ENCODE measurements at places on chromosomes 13 and 19. TPM values are rescaled to one million over a fixed set of nuclear protein-coding genes. Genes with fewer than 3 reads are reported as not detected.

DNA sequence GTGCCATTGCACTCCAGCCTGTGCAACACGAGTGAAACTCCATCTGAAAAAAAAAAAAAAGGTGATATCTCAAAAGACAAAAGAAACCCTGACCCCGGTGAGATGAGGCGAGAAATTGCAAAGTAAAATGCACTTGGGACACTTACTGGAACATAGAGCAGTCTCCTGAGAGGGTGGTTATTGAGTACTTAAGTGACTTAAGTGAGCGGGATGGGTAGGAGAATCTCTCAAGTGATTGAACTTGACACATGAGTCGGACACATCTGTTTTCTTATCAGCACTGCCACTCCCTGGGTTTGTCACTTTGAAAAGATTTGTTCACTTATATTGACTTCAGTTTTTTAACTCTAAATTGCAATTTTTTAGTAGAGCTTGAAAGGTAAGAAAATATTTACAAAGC lies 2.8 kb downstream of the ZNF429 start:
- H3K36me3 ChIP-seq = no peaks in the 10 kb centered on the region
- no peaks in the 10 kb centered on the region for H3K27me3 ChIP-seq
- DNase-seq = no peak
- H3K27ac ChIP-seq = no peak overlapping the region

- no peaks in the 10 kb centered on the region for H3K27me3 ChIP-seq
- no peak overlapping the region for H3K4me3 ChIP-seq
- H3K36me3 ChIP-seq = no peaks in the 10 kb centered on the region
- peaks cover 4% of the 10 kb centered on the region for H3K4me1 ChIP-seq
- H3K27ac ChIP-seq = no peak overlapping the region
- no peak for DNase-seq
Measured at GRCh38 chr13:74562381-74562780, 428.2 kb upstream of the KLF12 start.

ZNF30 gene
- total RNA-seq = 18.7 TPM

TMEM145 gene
- total RNA-seq = 1.3 TPM

All from GM23338 (cell line).